PC-3 (cell line): ENCODE measurements at places on chromosomes 3 and 15. TPM values are rescaled to one million over a fixed set of nuclear protein-coding genes. Genes with fewer than 3 reads are reported as not detected.

Gene GPR149
- total RNA-seq, result not detected in 2 replicates

Gene ARHGEF26
- 4.7 and 5.0 TPM in 2 replicates for total RNA-seq

Gene TMEM212
- not detected in 2 replicates for total RNA-seq

Gene SAMD7
- not detected in 2 replicates for total RNA-seq

Gene GJD2
- total RNA-seq, result not detected in 2 replicates

Gene LRTM1
- total RNA-seq, result not detected in 2 replicates

Gene NTRK3
- not detected in 2 replicates for total RNA-seq

Gene CLRN1
- not detected in 2 replicates for total RNA-seq

Gene LDHAL6B
- not detected in 2 replicates for total RNA-seq

Gene TRH
- not detected in 2 replicates for total RNA-seq

Gene SST
- not detected in 2 replicates for total RNA-seq

Gene SEC11A
- 120 and 140 TPM in 2 replicates for total RNA-seq

Gene ACKR2
- total RNA-seq, result 1.3 and 3.9 TPM in 2 replicates

Gene CHDH
- 3.2 and 5.1 TPM in 2 replicates for total RNA-seq
